ENCODE measurements at places on chromosomes 4 and X. TPM values are rescaled to one million over a fixed set of nuclear protein-coding genes. Genes with fewer than 3 reads are reported as not detected.

ZDHHC15 gene
- total RNA-seq, result not detected

RASGEF1B gene
- 3.4 TPM for total RNA-seq

ZCCHC13 gene
- not detected for total RNA-seq

ZNF141 gene
- 23.8 TPM for total RNA-seq

EDA gene
- 4.9 TPM for total RNA-seq
